Stimulated activated CD8-positive, alpha-beta memory T cell treated with anti-CD3 and anti-CD28 coated beads, Interleukin-4, amount 100 ng/mL, for 24 hours (primary cell): ENCODE measurements at places on chromosomes 3 and 15.

DNA sequence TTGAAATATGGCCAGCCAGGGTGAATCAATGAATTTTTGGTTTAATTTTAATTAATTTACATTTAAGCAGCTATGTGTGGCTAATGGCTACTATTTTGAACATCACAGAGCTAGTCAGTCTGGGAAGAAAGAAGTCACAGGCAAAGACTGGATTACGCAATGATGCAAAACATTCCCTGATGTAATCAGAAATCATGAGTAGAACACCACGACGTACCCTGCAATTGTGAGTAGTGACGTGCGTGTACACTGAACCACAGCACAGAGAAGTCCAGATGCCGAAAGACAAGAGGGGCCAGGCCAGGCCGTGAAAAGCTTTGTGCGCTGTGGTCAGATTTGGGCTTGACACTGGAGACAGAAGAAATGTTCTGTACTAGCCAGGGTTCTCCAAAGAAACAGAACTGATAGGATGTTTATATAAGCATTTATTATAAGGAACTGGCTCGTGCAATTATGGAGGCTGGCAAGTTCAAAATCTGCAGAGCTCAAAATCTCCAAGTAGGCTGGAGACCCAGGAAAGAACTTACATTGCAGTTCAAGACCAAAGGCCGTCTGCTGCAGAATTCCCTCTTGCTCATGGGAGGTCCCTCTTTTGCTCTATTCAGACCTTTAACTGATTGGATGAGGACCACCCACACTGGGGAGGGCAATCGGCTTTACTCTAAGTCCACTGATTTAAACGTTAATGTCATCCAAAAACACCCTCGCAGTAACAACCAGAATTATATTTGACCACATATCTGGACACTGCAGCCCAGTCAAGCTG is 44.6 kb downstream of the SH3BP5 start:
- no peak for DNase-seq

- no peak for DNase-seq
Measured at GRCh38 chr3:15347063-15347736, 14.8 kb upstream of the SH3BP5 start.

GRCh38 chr15:40623361-40623760 is 29.3 kb downstream of the KNL1 start:
- DNase-seq: no peak

DNA sequence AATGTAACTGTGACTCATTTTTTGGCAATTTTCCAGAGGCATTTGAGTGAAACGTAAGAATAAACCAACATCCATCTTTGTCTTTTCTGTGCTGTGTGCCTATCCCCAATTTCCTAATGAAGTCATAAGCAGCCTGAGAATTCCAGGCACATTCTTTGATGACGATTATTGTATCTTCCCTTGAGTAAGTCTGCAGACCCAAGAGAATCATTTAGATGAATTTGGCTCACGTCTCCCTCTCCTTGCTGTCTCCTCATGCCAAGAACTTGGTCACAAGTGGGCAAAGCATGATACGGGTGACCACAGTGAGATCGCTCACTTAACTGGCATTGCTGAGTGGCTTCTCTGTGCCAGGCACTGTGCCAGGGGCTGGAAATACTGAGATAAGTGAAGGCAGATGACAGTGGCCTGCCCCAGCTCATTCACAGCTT is 384.5 kb upstream of the IL12A start:
- DNase-seq: no peak

- DNase-seq: no peak
Measured at GRCh38 chr3:110456001-110456400, 615.6 kb upstream of the NECTIN3 start.

- DNase-seq: no peak
Measured at GRCh38 chr3:108219336-108219735, 2.9 kb downstream of the IFT57 start.

GRCh38 chr3:62823461-62824050 is 51.7 kb downstream of the CADPS start:
- DNase-seq: no peak

- DNase-seq: no peak
Measured at GRCh38 chr15:84872009-84872910, 12.2 kb upstream of the SLC28A1 start.

DNA sequence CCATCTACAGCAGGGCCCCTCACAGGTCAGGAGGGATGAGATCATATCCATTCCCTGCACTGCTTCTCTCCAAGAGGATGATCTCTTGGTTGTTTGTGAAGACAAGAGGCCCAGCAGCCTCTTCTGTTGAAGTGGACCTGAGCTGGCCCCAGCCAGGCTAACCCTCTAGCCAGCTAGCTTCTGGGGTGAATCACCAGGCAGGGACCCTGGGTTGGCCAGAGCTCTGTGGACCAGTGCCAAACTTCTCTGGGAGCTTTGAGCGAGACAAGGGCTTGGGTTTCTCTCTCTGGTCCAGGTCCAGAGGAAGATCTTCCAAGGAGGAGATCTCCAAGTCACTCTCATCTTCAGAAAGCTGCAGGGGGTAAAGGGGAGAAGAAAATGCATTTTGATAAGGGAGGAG is 52.7 kb downstream of the CLDN18 start:
- DNase-seq: no peak

DNA sequence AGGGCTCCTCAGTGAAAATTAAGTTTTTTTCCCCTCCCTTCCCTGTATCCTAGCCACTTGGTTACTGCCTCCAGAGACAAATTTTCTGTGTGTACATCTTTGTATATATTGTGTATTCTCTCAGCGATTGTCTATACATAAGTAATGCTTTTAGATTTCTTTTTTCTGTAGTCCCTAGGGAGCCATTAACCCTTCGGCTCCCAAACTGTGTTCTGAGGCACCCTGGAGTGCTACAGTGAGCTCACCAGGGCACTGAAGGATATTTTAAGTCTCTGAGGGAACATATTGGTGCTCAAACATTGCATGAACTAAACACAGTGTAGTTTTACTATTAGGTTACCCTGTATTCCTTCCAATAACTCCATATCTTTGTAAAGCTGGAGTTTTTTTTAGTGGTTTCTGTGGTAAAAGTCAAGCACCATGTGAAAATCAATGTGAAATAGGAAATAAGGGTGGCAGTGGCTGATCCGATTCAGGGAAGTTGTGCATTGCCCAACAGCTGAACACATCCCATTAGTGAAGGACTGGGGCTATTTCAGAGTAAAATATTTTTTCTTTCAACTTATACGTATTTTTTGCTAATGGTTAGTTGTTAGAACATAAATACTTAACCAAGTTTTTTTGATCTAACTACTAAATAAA is 43.0 kb downstream of the USP13 start:
- no peak for DNase-seq

DNA sequence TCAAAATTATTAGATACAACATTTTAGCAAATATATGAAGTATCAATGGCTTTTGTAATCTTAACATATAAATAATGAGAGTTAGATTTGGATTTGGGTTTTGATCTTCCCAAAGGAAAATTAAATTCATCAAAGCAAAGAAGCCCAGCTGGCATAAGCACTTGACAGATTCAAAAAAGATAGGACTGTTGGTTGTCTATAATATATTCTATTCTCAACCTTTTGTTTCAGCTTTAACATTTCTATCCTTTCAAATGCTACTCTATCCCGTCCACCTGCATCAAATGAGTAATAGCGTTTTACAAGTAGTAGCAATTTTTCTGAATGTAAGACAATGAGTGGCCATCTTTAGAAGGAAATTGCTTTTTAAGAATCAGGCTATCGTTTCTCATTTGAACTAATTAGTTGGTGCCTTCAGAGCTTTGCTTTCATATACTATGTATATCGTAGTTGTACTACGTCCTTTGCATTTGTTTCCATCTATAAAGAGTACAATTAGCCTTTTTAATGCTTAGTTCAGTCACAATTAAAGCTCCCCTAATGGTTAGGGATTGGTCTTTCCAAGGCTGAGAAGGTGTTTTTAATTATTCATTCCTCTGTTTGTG is 278.0 kb downstream of the UBE2E2 start:
- DNase-seq: no peak

GRCh38 chr3:171066206-171066605 is 39.7 kb upstream of the SLC2A2 start:
- no peak for DNase-seq

DNA sequence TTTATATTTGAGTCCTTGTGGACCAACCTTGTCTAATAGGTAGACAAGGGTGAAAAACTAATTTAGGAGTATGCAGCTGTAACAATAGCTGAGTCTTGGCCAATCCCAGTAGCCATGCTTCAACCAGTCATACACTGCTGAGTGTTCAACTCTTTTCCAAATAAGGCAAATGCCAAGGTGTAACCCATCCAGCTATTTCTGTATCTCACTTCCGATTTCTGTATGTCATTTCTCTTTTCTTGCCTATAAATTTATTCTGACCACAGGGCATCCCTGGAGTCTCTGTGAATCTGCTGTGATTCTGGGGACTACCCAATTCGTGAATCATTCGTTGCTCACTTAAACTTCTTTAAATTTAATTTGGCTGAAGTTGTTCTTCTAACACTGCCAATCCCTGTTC is 93.2 kb downstream of the MAGI1 start:
- DNase-seq: no peak
